ENCODE measurements at places on chromosomes 1 and 21. TPM values are rescaled to one million over a fixed set of nuclear protein-coding genes. Genes with fewer than 3 reads are reported as not detected.

Gene CR1L
- total RNA-seq = not detected

Gene CELA3A
- total RNA-seq = not detected

Gene EFCAB7
- 0.32 TPM for total RNA-seq

Gene CNIH3
- not detected for total RNA-seq

Gene LRRC38
- total RNA-seq = not detected

Gene DAB1
- not detected for total RNA-seq

Gene CENPF
- total RNA-seq = 0.53 TPM

Gene PLA2G2A
- 761 TPM for total RNA-seq

Gene ZYG11A
- total RNA-seq = not detected

Gene TRIM46
- not detected for total RNA-seq

Gene FAM163A
- total RNA-seq = not detected

Gene FMO1
- total RNA-seq = not detected

Gene CHIA
- not detected for total RNA-seq

- DNase-seq = no peak
These were observed 17.3 kb downstream of the RPS6KA1 start for GRCh38 chr1:26546819-26547218.

GRCh38 chr1:61120998-61121397 lies 38.6 kb downstream of the NFIA start:
- DNase-seq = no peak

DNA sequence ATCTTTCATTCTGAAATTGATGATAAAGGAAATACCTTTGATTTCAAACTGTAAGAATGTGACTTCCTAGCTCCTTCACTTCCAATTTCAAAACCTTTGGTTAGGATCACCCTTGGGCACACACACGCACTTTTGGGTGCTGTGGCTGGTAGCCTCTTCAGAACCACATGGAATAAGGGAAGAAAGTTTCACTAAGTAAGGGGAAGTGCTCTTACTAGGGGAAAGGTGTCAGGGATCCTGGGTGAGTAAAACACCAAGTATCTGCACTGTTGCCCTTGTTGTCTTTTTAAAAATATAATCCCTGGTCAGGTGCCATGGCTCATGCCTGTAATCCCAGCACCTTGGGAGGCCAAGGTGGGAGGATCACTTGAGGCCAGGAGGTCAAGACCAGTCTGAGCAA lies 132.4 kb downstream of the SDCCAG8 start:
- no peak for DNase-seq

DNA sequence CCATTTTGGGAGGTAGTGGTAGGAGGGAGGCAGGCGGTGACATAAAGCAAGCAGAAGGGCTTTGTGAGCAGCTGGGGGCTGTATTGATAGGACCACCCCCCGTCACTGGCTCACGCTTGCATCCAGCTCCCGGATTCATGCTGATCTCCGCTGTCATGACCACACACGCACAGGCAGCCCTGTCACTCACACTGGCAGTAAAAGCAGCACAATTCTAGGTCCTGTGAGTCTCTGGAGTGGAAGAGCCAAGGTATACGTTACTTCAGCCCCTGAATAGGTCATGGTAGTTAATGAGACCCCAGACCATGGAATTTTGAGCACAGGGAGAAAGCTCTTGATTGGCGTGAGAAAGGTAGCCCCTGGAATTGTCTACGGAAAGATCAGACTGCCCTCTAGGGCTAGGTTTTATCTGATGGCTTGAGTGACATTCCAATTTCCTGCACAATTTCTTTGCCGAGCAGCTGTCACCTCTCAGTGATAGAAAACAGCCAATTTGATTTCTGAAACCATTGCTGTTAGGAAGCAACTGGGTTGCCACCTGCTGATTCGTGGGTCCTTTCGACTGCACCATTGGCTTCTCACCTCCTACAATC lies 5.4 kb downstream of the OR2B11 start:
- DNase-seq = no peak

GRCh38 chr1:43660355-43660754 lies 10.4 kb downstream of the KDM4A start:
- DNase-seq = no peak

DNA sequence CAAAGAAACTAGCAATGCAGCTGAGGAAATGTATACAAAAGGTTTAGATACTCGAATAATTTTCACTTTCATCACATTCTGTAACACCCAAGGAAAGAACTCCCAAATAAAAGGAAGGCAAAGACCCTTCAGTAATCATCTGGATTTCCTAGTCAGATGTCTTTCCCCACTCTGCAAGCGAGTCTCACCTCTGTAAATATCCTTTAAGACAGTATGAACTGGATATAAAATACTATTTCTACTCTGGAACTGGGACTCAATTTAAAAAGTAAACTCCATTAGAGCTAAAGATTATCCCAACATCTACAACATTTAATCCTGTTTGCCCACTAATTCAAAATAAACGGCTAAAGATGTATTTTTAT lies 27.0 kb downstream of the C2CD2 start:
- DNase-seq = no peak

- DNase-seq = no peak
These were observed 1386.0 kb upstream of the ADGRL4 start for GRCh38 chr1:80392529-80392928.

- no peak for DNase-seq
These were observed 54.8 kb upstream of the MUTYH start for GRCh38 chr1:45395051-45395450.

- DNase-seq = no peak
These were observed 221.1 kb downstream of the LMO4 start for GRCh38 chr1:87549738-87550137.

DNA sequence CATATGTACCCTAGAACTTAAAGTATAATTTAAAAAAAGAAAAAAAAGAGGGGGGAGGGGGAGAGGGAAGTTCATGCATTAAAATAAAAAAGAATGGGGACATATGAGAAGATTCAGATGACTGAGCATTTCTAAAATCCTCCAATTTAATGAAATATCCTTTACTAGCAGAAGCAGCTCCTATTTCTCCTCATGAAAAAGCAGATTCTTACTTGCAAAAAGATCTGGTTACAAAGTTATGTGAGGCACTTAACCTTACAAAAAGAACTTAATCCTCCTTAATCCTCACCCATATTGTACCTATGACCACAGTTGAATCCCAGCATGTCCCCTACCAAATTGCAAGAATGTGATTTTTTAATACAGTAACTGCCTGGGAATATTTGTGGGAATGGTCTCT lies 298.5 kb downstream of the SRGAP2C start:
- DNase-seq = no peak

- DNase-seq = no peak
These were observed 18.1 kb downstream of the KIAA0040 start for GRCh38 chr1:175174309-175175102.

- DNase-seq = no peak
These were observed 65.2 kb downstream of the TMCO4 start for GRCh38 chr1:19734472-19734999.

DNA sequence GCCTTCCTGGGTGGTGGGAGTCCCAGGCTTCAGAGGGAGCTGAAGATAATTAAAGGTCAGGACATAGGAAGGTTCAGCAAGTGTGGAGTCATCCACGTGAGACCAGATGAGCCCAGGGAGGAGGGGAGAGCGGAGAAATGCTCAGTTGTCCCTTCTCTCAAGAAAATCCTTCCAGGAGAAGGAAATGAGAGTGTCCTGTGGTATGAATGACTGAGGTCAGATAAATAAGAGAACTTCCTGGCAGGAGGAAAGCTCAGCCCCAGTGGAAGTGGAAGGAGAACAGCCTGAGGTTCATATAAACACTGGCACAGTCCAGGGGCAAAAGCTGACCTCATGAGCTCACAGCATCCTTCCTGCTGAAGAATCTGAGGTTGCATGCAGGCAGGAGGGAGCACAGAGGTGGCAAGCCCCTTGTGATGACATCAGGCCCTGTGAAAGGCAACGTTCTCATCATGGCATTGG lies 97.6 kb downstream of the NAV1 start:
- DNase-seq = no peak

DNA sequence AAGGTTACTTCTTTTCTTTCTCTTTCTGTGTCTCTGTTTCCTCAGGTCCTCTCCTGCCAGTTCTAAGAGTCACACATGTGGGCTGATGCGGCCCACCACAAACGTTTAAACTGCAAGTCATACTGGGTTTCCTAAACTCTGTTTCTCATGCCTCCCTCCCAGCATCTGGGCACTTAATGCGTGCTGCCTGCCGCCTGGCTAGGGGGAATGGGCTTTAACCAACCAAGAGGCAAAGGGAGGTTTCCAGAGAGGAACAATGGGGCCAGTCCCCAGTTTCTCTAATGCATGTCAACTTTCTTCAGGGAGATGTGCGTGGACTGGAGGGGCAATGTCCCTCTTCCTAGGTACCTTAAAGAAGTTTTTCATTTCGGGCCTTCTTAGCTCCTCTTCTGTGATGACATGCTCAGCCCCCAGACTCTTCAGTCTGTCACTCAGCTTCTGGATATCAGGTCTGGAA lies 19.9 kb upstream of the SRSF4 start:
- DNase-seq = no peak

- no peak for DNase-seq
These were observed 383.7 kb downstream of the ZP4 start for GRCh38 chr1:237507005-237507404.

- DNase-seq = no peak
These were observed at the start of gene VCAM1 for GRCh38 chr1:100719490-100719889. Gene VCAM1, plus strand, starts transcription at chr1:100719742. Its CDS starts 119 bp downstream, at chr1:100719861.

DNA sequence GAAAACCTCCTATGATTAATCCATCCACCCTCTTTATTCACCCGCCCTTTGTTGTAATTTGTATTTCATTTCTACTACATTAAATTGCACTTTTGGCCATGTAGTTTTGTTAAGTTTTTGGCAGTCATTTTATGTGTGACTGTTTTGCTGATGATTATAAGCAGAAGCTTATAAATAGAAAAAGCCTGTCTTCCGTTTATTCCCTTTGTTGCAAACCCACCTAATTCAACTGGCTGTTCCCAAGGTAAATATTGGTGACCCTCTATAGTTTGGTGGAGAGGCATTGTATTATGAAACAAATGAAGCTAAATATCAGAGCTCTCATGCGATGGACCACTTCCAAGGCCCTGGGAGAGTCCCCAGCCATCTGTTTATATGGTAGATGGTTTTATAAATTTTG lies 36.7 kb upstream of the IGSF3 start:
- no peak for DNase-seq

DNA sequence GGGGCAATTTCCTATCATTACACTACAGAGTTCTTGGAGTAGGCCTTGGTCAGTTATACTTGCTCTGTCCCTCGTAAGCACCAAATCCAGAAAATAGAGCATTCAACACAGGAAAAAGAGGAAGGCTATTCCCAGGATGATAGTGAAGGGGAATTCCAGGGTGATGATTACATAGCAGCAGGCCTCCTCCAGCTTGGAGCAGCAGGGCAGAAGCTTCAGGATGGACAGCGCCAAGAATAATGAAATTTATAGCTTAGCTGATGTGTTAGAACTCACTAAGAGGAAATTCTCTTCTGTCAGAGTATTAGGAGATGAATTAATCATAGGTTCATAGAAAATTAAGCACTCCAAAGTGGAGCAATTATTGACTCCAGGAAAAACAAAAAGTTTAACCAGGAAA lies 10.8 kb upstream of the SMAP2 start:
- DNase-seq = no peak

- no peak for DNase-seq
These were observed 174.1 kb downstream of the LBR start for GRCh38 chr1:225253784-225254183.

DNA sequence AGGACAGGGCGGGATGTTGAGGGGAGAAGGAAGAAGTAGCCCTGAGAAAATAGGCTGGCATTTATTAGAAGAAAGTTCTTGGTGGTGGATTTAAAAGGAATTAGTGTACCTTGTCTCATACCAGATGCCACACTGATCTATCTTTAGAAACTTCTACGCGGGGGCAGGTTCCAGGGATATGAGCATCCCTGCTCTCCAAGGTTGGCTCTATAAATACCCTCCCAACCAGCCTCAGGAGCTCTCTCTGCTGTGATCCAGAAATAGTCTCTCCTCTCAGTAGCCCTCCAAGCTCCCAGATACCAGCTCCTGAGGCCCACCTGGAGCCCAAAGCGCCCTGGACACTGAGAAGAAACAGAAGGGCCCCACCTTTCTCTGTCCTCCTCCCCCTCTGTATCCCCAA lies 128.3 kb upstream of the TNR start:
- peak; percentile 33 for DNase-seq

DNA sequence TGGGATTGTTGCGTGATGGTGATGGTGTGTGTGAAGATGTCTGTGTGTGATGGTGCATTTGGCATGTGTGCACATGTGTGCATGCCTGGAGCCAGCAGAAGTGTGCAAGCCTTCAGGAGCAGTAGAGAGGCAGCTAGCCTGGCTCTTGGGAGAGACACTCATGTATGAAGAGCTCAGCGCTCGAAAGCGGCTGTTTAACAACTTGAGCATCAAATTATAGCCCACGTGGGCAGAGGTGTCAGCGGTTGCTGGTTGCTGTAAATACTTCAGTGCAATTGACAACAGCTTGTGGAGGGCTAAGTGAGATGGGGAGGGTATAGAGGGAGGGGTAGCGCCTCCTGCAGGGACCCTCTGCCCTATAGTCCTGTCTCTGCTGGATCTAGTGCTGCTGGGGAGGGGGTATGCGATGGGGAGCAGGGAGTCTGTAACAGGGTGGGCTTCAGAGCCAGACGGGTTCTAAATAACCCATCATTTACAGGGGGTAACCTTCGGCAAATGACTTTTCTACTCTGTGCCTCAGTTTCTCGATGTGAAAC lies 21.5 kb downstream of the FOXD2 start:
- DNase-seq = no peak

DNA sequence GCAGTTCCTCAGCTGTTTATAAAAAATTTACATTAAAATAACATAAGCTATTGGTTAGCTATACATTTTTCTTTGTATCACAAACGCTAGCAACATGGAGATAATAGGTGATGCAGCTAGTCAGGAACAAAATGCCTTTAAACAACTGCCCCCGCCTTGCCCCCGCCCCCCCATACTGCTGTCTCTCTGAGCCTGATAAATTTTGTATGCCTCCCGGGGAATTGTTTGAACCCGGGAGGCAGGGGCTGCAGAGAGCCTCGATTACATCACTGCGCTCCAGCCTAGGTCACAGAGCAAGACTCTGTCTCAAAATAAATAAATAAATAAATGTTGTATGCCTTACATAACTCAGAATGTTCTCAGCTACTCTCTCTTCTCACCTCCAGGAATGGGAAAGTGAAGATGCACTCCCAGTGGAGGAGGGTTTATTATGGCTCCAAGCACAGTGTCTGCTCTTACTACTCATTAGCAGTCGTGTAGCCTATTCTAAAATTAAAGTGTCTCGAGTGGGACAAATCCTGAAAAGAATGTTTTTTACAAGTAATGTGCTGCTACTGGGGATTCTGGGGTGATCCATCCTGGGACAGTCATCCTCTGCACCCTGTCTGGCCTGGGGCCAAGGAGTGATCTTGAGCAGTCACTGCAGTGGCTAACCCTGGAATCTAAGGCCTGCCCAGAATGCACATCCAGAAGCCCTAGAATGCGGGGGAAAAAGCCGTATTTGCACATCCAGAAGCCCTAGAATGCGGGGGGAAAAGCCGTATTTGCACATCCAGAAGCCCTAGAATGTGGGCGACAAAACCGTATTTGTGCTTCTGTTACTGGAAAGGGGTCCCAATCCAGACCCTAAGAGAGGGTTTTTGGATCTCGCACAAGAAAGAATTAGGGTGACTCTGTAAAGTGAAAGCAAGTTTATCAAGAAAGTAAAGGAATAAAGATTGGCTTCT lies 39.4 kb upstream of the ZNF496 start:
- DNase-seq = no peak
